ENCODE measurements at places on chromosomes 16 and 17.

DNA sequence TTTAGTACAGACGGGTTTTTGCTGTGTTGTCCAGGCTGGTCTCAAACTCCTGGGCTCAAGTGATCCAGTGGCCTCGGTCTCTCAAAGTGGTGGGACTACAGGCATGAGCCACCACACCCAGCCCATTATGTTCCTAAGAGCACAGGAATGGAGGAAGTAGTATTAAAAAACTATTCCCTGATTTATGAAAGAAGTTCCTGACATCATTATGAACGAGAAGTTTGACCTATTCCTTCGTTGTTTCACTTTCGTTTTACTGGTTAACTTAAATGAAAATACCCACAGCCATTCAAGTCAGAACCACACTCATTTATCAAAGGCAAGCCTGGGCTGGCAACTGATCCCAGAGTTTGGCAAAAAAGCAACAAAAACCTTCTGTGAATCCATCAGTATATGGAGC lies 13.5 kb upstream of the CBX4 start:
- peak; percentile 16 for DNase-seq

DNA sequence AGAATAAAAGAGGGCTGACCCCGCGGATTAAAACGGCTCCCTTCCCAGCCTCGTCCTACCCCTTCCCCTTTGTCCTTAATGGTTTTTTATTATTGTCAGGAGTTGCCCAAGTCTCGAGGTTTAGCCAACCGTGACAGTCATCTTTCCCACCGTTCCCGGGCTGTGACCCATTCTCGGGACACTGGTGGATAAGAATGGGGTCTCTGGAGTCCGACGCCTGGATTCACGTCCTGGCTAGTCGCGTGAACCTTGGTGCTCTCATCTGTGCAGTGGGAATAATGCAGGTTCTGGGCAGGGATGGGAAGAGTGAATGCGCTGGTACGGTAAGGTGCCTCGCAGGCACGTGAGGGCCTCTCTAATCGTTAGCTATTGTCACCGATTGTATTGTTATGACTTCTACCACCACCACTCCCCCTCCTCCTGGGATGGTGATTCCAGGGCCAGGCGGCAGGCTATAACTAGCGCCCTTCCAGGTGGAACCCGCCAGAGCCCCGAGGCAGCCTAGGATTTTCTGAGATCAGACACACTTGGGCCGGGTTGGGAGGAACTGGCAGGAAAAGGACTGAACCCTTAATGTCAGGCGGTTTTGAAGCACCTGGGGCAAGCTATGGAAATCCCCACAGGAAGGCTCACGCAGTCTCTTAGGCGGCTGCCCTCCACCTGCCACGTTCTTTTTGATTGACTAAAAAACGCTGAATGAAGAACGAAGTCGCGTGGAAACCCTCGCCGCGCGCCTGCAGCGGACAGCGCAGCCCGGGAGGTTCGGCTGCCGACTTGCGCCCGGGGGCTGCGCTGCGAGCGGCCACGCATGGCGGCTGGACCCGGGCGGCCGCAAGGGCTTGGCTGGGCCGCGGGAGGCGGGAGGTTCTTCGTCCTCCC lies 2.7 kb downstream of the HS3ST3B1 start:
- no peak for DNase-seq

DNA sequence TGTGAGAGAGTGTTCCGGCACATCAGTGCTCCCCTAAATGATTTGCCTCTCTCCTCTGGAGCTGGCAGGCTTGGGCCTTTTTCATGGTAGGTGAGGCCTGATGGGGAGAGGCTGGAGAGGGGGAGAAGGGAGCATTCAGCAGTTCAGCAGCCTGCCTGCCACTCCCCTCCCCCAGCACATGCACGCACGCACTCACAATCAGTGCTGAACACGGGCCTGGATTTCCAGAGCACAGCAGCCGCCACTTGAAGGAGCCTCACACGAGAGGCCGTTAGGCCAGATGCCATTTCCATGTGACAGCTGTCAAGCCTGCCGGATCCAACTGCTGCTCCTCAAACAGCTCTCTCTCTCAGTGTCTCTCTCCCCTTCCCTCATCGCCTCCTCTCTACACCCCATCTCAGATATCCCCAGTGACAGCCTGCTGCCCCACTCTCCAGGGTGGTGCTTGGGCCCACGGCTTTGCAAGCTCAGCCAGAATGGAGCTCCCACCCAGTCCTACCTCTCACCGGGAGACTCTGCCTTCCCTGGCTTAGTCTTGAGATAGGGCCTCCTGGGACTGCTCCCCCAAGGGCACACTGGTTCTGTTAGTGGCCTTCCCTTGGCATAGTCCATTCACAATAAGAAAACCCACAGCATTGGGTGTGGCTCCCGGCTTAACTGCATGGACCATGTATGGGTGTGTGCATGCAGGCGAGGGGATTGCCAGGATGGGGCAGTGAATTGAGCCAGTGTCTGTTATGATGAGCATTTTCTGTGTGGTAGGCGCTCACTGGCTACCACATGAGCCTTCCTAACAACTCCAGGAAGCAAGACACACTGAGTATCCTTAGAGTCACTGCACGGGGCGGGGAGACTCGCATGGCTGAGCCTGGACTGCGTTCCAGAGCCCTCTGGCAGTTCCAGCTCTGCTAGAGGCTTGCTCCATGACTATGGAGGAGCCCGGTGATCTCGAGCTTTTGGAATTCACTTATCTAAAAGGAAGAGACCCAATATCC lies 226.2 kb downstream of the CCDC182 start:
- no peak for DNase-seq

GRCh38 chr16:28062847-28063521 lies 530 bp downstream of the GSG1L start:
- DNase-seq = peak; percentile 1

- peak; percentile 12 for DNase-seq
Observed at GRCh38 chr16:11619327-11619851, 32.7 kb upstream of the LITAF start.

DNA sequence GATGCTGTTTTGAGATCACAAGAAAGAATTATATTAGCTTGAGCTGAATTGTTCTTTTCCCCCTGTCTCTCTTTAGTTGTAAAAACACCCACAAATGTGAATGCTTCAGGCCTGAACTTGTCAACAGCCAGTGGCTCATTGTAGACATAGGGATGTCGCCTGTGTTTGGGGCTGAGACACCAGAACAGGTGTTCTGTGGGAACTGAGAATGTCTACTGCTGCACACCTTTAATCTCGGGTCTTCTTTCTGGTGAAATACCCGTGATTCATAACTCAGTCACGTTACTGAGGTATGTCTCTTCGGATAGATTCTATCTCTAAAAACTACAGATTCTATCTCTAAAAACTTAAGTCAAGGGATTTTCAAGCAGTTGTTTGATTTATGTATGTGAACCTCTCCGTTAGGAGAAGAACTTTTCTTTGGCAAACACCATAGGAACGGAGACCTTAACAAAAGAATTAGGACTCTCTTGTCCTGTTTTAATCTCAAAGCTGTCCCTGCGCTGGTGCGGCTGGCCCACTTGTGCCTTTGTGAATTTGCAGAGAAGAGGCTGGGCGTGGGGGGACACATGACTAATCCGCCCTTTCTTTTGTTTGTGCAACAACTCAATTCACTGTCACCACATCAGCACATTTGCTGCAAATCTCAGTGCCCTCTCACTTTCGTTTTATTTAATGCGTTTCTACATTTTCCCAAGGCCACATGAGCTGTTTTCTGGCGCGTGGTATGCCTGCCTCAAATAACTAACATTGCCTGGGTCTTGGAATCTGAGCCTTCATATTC lies 643.0 kb downstream of the MAF start:
- no peak for DNase-seq

- DNase-seq = no peak
Observed at GRCh38 chr16:84899414-84899813, 79.6 kb downstream of the CRISPLD2 start.

DNA sequence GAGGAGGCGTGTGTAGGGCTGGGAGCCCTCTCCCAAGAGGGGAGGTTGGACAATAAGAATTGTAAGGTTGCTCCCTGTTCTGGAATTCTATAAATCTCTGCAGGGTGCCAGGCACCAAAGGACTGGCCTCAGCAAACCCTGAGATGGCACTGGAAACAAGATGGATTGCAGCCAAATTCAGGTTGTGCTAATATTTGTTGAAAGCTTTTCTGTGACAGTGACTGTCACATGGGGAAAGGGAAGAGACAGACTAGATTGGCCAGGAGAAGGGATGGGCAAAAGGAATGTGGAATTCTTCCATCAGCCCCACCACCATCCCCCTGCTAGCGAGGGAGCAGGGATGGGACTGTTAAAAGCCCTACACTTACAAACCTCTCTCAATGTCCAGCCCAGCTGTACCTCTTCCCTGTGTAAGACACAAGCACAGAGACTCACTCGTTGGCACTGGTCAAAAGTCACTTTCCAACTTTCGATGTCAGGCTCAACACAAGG lies 62.4 kb downstream of the SOX9 start:
- no peak for DNase-seq

GRCh38 chr17:8018436-8018835 lies 16.0 kb downstream of the GUCY2D start:
- no peak for DNase-seq

- DNase-seq = no peak
Observed at GRCh38 chr17:1126801-1127550, 52.8 kb downstream of the ABR start.

DNA sequence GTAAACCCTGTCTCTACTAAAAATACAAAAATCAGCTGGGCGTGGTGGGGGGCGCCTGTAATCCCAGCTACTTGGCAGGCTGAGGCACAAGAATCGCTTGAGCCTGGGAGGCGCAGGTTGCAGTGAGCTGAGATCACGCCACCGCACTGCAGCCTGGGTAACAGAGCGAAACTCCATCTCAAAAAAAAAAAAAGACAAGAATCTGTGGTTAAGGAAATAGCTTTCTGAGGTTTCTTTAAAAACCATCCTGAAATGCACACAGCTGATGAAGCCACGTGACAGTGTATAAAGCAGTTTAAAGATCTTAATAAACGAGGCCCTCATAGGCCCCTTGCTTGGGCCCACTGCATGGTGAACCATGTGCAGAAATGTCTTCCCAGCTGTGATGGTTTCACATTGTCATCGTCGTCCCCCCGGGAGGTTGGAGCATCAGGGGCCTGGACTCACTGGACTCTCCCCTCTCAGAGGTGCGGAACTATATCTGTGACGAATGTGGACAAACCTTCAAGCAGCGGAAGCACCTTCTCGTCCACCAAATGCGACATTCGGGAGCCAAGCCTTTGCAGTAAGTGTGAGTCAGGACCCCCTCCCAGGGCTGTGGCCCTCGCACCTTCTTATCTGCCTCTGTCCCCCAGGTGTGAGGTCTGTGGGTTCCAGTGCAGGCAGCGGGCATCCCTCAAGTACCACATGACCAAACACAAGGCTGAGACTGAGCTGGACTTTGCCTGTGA lies 16.2 kb downstream of the ZNF276 start:
- DNase-seq = no peak

DNA sequence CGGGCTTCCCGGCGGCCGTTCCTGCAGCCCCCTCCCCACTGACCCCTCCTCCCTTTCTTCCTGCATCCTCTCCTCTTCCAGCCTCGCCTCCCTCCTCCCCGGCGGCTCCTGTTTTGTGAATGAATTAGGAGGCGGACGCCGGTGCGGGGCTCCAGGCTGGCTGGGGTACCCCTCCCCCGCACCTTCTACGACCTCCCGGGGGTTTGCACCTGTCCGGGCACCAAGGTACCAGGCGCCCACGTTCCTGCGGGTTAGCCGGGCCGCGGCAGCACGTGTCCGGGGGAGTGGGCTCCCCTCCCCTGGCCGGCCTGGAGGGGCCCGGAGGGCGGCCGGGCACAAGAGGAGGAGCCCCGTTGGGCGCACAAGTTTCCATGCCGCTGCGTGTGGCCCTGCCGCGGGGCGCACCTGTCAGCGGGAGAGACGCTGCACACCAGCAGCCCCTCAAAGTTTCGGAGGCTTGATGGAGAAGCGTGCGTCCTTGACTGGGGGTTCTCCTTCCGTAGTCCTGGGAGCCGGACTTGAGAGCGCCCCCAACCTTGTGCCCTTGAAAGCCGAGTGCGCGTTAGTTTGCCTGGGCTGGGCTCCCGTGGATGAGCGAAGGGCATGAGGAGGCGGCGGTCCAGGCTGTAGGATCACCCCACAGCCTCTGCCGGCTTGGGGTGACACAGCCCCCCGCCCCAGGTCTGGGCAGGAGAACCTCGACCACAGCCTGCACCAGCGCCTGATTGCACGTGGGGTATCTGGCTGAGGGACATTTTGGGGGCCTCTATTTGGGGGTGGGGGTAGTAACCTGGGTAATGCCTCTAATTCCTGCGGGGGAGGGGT lies 1.2 kb downstream of the HAS3 start:
- no peak for DNase-seq

GRCh38 chr16:55656691-55657092 lies 904 bp downstream of the SLC6A2 start:
- DNase-seq = no peak

- DNase-seq = no peak
Observed at GRCh38 chr16:83792391-83792790, 15.4 kb upstream of the HSBP1 start.

DNA sequence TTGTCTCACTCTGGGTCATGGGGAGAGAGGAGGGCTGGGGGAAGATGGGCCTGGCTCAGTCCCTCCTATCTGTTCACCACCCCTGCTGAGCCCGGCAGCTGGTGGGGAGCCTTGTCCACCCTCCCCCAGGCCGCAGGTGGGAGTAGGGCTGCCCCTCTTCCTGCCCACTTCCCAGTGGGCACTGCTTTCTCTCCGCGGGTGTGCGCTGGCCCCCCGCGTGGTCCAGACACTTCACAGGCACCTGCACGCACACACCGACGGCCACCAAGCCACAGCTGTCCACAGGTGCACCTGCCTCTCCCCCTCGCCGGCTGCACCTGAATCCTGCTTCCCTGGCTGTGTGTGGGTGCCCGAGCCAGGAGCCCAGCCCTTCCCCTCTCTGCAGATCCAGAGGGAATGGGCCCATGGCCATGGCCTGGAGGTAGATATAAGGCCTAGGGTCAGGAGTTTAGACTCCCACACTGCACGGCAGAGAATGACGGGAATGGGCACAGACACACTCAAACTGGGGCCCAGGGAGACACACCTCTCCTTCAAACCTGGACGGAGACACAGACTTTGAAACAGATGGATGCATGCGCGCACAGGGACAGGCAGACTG lies 2.0 kb downstream of the NHERF2 start:
- no peak for DNase-seq

- DNase-seq = no peak
Observed at GRCh38 chr17:80792373-80792781, 199.3 kb upstream of the CHMP6 start.

- no peak for DNase-seq
Observed at GRCh38 chr16:54526916-54527315, 240.3 kb upstream of the IRX3 start.

GRCh38 chr17:63927464-63928171 lies 4.5 kb downstream of the CD79B start:
- no peak for DNase-seq

- no peak for DNase-seq
Observed at GRCh38 chr17:73641826-73642600, 2.2 kb downstream of the SDK2 start.

- DNase-seq = no peak
Observed at GRCh38 chr17:4631836-4632580, 9.5 kb downstream of the ALOX15 start.

DNA sequence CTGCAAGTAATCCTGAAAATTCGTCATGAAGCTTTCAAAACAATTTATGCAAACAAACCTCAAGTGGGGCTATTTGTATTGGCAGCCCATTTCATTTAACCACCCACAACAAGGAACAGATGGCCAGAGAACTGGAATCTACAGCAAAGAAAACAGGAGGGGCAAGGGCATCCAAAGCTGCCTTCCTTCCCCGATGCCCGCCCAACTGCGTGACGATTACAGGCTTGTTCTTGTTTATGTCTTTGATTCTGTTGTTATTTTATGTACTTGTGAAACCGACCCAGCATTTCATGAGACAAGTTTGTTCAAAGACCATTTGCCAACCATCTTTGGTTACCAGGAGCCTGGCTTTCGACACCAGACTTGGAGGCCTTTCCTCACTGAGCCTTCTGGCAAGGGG lies 59.1 kb upstream of the IRX6 start:
- DNase-seq = no peak

- no peak for DNase-seq
Observed at GRCh38 chr17:74981318-74981978, 6.0 kb upstream of the CDR2L start.
